ENCODE measurements at places on chromosomes 12 and 14.
A peak's percentile ranks its signal among the peaks of the same experiment; 100 is the strongest.

- no peaks in the 10 kb centered on the region for H3K36me3 ChIP-seq
- peaks cover 16% of the 10 kb centered on the region for H3K4me1 ChIP-seq
- peak; percentile 92 for DNase-seq
- H3K27ac ChIP-seq = peak overlapping the region; percentile 74
- no peaks in the 10 kb centered on the region for H3K27me3 ChIP-seq
These were observed 751 bp downstream of the GDF11 start for GRCh38 chr12:55743406-55744339.

- H3K4me3 ChIP-seq = no peak overlapping the region
- no peak for DNase-seq
- no peak overlapping the region for H3K27ac ChIP-seq
- no peaks in the 10 kb centered on the region for H3K4me1 ChIP-seq
These were observed 85.4 kb upstream of the CRY1 start for GRCh38 chr12:107178776-107179175.

GRCh38 chr12:45615268-45615667 is 114.2 kb upstream of the ARID2 start:
- no peaks in the 10 kb centered on the region for H3K36me3 ChIP-seq
- DNase-seq = no peak
- no peaks in the 10 kb centered on the region for H3K27me3 ChIP-seq
- H3K4me3 ChIP-seq = no peak overlapping the region

- no peaks in the 10 kb centered on the region for H3K36me3 ChIP-seq
- H3K27me3 ChIP-seq = no peaks in the 10 kb centered on the region
- H3K4me3 ChIP-seq = no peak overlapping the region
- no peaks in the 10 kb centered on the region for H3K4me1 ChIP-seq
These were observed 22.5 kb downstream of the MRPS35 start for GRCh38 chr12:27733052-27733656.

DNA sequence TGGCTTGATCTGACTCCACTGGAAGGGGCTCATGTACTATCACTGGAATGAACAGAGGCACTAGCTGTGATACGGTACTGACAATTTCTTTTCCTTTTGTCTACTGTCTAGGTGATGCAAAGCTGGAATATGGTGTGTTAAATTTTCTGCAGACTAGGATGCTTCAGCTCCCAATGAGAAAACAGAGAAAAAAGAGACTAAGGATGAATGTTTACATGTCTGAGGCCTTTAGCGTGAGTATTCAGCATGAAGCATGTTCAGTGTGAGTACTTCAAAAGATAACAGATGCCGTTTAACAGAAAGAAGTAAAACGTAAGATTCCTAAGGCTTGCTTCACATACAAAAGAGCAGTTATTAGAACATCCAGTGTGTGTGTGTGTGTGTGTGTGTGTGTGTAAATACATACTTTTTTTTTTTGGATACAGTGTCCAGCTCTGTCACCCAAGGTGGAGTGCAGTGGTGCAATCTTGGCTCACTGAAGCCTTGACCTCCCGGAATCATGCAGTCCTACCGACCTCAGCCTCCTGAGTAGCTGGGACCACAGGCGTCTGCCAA is 92.3 kb upstream of the FERMT2 start:
- no peak overlapping the region for H3K4me3 ChIP-seq
- peaks cover 11% of the 10 kb centered on the region for H3K36me3 ChIP-seq
- no peak for DNase-seq
- H3K27me3 ChIP-seq = no peaks in the 10 kb centered on the region
- H3K27ac ChIP-seq = no peak overlapping the region

- H3K4me1 ChIP-seq = no peaks in the 10 kb centered on the region
- no peak for DNase-seq
- no peak overlapping the region for H3K27ac ChIP-seq
- H3K27me3 ChIP-seq = no peaks in the 10 kb centered on the region
These were observed 105.1 kb downstream of the LLPH start for GRCh38 chr12:66025477-66025876.

DNA sequence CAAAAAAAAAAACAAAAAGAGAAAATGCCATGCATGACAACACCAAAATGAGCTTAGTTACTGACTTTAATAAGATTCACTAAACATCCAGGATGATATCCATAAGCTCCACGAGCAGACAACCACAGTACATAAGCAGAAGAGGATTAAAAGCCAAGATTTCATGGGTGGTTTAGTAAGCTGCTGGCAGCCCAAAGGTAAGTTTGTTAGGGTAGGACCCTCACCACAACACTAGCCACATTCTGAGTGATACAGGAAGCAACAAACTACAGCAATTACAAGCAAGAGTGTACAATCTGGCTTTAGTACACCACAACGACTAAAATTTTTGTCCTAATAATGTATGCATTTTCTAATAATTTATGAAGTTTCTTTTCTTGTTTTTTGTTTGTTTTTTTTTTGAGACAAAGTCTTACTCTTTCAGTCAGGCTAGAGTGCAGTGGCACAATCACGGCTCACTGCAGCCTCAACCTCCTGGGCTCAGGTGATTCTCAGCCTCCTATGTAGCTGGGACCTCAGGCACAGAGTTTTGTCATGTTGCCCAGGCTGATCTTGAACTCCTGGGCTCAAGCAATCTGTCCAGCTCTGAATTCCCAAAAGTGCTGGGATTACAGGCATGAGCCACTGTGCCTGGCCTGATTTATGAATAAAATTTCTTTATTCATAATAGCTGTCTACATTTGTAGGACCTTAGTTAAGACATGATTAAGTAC is 221.4 kb downstream of the MED13L start:
- H3K36me3 ChIP-seq = no peaks in the 10 kb centered on the region
- DNase-seq = no peak
- H3K4me3 ChIP-seq = no peak overlapping the region
- H3K27me3 ChIP-seq = no peaks in the 10 kb centered on the region
- H3K4me1 ChIP-seq = no peaks in the 10 kb centered on the region

DNA sequence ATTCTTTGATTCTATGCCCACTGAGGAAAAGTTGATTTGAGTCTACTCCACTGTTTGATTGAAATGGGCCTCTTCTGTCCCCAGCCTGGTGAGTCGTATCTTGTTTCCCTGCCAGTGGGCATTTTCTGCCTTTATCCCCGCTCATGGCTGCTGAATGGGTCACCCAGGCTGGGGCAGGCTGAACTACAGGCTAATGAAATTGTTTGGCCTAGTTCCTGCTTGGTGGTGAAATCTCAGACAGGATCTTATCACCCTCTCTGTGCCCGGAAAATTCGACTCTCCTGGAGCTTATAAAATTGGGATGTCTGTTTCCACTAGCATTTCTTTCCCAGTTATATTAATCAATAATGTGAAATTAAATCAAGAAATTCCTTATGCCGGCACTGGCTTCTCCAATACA is 65.0 kb downstream of the CHST11 start:
- no peak overlapping the region for H3K27ac ChIP-seq
- no peaks in the 10 kb centered on the region for H3K36me3 ChIP-seq
- H3K4me3 ChIP-seq = no peak overlapping the region
- H3K4me1 ChIP-seq = peaks cover 8% of the 10 kb centered on the region

- DNase-seq = no peak
- H3K36me3 ChIP-seq = no peaks in the 10 kb centered on the region
- H3K27me3 ChIP-seq = no peaks in the 10 kb centered on the region
- H3K27ac ChIP-seq = no peak overlapping the region
- no peak overlapping the region for H3K4me3 ChIP-seq
- H3K4me1 ChIP-seq = peaks cover 3% of the 10 kb centered on the region
These were observed 6.6 kb upstream of the TNFAIP2 start for GRCh38 chr14:103116636-103117035.

DNA sequence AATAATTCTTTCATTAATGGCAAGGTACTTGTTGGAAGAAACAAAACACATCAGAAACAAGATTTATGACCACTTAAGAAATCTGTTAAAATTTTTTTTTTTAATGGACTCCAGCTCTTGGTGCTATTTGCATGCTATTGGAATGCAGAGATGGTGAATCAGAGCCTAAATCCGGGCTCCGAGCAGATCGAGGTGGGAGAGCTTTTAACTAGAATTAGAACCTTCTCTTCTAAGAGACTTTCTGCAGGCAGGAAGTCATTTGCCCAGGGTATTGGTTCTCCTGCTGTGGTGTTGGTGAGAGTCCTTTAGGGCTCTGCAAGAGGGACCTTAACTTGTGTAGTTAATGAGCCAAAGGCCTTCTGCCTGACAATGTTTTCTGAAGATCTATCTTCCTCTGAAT is 419.4 kb downstream of the SNAPC1 start:
- no peak overlapping the region for H3K27ac ChIP-seq
- H3K4me3 ChIP-seq = no peak overlapping the region
- H3K27me3 ChIP-seq = no peaks in the 10 kb centered on the region
- H3K4me1 ChIP-seq = no peaks in the 10 kb centered on the region
- DNase-seq = no peak
